ENCODE measurements at places on chromosomes 1 and 21. TPM values are rescaled to one million over a fixed set of nuclear protein-coding genes. Genes with fewer than 3 reads are reported as not detected.

OVAAL gene
- total RNA-seq, result not detected

GPR52 gene
- total RNA-seq, result 0.50 TPM

TRIM67 gene
- total RNA-seq, result not detected

OR2M7 gene
- total RNA-seq, result not detected

TMPRSS3 gene
- total RNA-seq, result not detected

C1orf87 gene
- total RNA-seq, result 0.15 TPM
